Fibroblast of skin of right biceps (primary cell): ENCODE measurements at places on chromosomes 16 and 17.
A peak's percentile ranks its signal among the peaks of the same experiment; 100 is the strongest.

DNA sequence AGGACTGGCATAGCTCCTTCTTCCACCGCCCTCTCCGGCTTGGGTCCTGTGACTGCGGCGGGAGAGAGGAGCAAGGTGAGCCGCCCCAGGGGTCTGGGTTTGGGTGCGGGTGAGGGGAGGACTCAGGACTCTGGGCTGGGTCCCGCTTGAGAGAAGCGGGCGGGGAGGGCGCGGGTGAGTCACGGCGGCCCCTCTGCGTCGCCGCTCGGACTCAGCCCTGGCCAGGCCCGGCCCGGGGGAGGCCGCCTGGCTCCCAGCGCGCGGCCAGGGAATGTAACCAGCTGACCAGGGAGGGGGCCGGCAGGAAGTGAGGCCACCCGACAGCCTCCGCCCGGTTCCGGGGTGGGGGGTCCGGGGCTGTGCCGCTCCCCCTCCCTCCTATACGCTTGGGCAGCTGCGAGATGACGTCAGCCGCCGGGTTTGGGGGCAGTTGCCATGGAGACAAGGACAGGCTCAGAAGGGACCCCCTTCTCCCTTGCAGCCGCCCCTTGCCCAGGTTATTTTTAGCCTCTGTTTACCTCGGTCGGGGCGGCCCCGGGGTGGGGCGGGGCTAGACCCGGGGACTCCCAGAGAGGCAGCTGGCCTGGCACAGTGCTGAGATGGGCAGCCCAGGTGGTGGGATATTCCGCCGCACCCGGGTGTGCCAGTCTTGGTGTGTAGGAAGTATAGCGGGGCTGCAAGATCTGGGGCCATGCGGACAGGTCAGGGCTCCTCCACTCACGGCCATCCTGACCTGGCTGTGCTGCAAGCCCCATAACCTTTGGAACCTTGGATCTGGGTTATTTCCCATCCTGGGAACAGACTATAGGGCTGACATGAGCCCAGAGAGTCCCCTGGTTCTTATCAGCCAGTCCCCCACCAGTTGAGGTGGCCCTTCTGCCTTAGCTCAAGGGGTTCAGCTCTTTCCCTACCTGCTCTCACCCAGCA is 1.6 kb downstream of the RIPOR1 start:
- DNase-seq = peak; percentile 61

GRCh38 chr16:14559809-14560241 is 70.2 kb downstream of the PARN start:
- DNase-seq = no peak

DNA sequence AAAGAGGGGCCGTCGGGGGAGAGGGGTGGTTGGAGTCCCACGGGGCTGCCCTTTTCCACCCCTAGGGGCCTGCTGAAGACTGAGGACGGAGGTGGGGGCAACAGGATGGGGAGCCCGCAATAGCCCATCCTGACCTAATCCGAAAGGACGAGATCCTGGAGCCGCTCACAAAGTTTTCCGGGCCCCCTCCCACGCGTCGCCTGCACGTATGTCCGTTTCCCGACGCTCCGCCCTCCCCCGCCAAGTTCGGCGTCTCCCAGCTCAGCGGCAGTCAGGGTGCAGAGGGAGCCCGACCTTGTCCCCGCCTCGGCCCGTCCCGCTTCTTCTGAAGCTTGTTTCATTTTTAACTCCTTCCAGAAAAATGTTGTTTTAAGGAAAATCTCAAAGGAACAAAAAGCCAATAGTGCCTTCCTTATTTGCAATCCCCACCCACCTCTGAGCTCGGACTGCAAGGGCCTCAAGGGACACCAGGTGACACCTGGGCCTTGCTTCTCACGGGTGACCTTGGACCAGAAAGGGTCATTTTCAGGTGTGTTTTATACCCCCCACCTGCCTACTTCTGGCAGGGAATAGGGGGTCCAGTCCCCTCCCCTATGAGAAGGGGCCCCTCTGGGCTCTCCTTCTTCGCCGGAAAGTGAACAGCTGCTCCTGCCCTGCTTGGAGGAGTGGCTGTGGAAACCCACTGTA is 3.4 kb upstream of the ZNF423 start:
- DNase-seq = no peak

DNA sequence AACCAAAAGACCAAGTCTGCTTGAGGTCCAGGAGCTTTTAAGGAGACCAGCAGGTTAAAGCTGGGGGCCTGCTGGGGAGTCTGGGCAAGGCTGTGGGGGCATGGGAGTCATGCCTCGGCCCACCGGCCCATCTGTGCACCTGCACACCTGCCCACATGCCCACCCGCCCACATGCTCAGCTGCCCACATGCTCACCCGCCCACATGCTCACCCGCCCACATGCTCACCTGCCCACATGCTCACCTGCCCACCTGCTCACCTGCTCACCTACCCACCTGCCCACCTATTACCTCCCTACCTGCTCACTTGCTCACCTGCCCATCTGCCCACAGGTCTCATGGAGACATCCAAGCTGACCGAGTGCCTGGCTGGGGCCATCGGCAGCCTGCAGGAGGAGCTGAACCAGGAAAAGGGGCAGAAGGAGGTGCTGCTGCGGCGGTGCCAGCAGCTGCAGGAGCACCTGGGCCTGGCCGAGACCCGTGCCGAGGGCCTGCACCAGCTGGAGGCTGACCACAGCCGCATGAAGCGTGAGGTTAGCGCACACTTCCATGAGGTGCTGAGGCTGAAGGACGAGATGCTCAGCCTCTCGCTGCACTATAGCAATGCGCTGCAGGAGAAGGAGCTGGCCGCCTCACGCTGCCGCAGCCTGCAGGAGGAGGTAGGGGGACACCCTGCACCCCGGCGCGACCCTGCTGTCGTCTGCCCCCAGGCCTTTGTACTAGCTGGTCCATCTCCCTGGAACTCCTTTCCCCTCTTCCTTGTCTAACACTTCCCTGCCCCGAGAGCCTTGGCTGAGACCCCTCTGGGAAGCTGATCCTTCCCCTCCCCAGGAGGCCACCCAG is 14.0 kb downstream of the CARD14 start:
- no peak for DNase-seq

GRCh38 chr16:81035975-81036750 is 521 bp downstream of the ATMIN start:
- DNase-seq = peak; percentile 10

DNA sequence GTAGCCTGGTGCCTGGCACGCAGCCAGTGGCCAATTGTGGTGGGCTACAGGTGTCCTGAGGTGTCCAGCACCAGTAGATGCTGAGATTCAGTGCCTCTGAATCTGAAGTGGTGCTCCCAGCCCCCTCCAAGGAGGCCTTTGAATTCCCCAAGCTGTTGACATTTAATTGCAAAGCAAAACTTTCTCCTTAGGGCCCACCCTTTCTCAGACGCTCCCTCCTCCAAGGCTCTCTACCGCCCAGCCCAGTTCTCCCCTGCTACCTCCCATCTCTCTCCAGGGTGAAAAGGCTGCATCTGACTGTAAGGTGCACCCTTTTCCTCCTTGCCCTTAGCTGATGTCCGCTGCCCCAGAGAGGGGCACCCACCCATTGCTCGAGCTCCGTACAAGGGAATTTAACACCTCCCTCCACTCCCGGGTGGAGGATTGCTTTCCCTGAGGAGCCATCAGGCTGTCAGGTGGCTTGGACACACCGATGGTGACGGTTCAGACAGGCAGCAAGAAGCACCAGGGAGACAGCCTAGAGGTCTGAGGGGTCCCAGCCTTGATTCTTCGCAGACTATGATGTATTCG is 1.7 kb downstream of the BEAN1 start:
- DNase-seq = no peak

- DNase-seq = no peak
Observed at GRCh38 chr17:61444831-61445230, 7.4 kb upstream of the TBX4 start.

GRCh38 chr16:27598220-27598619 is 48.3 kb downstream of the KATNIP start:
- DNase-seq = no peak

GRCh38 chr17:58323366-58324055 is 5.1 kb downstream of the TSPOAP1 start:
- DNase-seq = no peak

DNA sequence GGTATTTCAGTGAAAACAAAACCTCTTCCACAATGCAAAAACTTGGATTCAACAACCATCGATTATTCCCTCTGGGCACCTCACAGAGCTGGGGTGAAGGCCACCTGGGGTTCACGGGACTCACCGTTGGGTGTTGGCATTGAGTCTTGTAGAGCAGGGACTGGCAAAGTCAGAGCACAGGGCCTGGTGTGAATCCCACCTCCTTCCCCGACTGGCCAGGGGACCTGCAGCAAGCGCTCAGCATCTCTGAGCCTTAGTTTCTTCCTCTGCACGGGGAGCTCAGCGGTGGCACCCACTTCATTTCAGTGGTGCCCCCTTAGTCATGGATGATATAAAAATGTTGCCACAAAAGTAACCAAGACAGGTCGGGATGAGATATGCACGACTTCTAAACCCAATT is 100.4 kb downstream of the METRNL start:
- no peak for DNase-seq

- no peak for DNase-seq
Observed at GRCh38 chr16:89136931-89137330, 34.6 kb upstream of the CDH15 start.

DNA sequence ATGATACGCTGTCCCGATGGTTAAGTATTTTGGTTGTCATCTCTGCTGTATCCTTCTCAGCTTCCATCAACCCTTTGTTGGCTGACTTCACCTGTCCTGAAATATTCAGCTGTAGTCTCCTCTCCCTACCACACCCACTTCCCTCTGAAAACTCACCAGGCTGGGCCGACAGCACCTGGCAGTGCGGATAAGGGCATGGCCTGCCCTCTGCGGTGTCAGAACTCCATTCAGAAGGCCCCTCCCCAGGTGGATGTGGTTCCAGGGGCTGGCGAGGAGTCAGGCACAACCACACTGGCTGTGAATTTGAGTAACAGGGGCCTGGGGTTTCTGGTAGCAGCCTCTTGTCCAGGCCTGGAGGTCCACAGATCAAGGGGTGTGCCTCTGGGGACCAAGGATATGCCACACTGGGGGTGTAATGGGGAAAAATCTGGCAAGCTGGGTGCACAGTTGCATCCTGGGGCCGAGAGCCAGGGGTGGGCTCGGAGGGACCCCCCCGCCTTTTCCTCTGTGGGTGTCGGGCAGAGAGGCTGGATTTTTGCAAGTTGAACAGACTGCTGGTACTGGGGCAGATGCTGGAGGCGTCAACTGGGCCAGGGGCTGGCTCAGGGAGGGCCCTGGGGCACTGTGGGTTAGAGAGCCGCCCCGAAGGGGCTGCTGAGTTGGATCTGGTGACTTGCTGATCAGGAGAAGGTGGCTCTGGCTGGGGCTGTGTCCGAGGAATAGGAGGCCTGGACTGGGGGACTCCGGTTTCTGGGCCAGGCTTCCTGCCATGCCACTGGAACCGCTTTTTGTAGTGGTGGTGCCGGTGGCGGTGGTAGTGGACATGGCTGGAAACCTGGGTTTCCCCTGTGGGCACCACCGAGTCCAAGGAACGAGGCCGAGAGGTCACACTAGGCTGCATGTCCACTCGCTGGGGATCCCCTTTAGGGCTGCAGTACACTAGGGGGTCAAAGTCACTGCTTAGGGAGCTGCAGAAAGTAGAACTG is 5.6 kb upstream of the SUPT4H1 start:
- no peak for DNase-seq

DNA sequence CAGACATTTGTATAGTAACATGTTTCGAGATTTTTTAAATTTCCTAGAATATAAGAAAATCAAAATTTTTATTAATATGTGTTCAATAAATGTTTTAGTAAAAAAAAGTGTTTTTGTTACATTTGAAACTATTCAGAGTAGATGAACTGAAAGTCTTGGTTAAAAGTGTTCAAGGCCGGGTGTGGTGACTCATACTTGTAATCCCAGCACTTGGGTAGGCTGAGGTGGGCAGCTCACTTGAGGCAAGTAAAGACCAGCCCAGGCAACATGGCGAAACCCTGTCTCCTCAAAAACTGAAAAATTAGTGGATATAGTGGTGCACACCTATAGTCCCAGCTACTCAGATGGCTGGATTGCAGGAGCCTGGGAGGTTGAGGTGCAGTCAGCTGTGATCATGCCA is 16.8 kb upstream of the PHKG2 start:
- DNase-seq = no peak

DNA sequence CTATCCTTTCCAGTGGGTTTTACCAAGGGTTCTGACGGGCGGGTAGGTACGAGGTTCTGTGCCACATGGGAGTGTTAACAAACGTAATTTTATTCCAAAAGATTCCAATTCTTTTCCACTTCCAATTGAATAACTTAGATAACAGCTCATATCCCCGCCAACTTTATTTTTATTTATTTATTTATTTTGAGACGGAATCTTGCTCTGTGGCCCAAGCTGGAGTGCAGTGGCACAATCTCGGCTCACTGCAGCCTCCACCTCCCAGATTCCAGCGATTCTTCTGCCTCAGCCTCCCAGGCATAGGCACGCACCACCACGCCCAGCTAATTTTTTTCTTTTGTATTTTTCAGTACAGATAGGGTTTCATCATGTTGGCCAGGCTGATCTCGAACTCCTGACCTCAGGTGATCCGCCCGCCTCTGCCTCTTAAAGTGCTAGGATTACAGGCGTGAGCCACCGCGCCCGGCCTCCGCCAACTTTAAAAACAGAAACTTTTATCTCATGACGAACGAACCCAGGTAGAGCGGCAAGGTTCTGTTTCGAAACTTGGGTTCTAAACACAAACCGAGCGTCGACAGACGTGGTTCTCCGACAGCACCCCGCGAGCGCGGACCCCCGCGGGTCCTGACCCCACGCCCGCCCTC is 613 bp downstream of the ECI1 start:
- DNase-seq = peak; percentile 11

DNA sequence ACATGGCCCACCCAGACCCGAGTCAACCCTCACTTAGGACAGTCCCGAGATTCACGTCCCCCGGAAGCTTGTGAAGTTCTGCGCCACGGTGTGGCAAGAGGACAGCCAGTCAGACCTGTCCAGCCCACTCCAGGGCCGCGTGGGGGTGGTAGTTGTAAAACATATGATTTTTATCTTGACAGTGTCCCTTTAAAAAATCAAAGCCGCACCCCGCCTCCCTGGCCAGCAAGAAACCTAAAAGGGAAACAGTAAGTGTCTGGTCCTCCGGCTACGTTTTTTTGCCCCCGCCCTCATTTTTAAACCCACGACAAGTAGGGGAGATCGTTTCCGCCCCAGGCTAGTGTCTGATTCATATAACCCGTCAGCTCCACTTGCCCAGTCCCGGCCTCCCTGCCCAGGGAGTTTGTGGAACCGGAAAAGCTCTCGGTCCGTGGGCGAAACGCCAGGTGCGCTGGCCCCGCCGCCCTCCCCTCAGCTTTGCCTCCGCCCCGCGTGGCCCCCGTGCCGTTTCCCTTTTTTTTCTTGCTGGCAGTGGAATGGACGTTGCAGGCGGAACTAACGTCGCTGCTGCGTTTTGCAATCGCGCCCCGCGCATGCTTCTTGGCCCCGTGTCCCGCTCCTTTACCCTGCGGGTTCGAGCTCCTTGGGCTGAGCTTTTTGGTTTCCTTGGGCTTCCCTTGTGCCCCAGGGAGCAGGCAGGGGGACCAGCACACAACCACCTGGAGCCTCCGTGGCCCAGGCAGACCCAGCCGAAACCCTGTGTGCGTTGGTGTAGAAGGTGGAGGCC is 13.3 kb upstream of the NUDT16L1 start:
- peak; percentile 27 for DNase-seq

DNA sequence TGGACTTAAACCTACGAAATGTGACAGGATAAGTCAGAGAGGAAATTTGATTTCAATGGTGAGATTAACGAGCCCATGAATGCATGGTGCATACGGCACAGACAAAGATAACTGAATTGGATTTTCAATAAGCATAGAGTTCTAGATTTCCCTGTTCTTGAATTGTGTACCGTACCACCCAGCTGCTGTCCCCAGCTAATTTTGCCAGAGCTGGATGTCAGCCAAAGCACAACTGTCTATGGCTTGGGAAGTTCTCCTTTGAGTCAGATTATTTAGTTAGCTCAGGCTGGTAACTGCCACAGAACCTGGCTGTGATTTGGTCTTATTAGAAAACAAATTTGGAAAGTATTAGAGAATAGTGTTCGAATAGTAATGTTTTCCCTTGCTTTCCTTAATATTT is 143.1 kb downstream of the CDH13 start:
- DNase-seq = no peak
